ENCODE measurements at places on chromosomes 16 and 17.

- peak; percentile 29 for DNase-seq
Measured at GRCh38 chr17:35588196-35588920, 1.2 kb downstream of the AP2B1 start.

DNA sequence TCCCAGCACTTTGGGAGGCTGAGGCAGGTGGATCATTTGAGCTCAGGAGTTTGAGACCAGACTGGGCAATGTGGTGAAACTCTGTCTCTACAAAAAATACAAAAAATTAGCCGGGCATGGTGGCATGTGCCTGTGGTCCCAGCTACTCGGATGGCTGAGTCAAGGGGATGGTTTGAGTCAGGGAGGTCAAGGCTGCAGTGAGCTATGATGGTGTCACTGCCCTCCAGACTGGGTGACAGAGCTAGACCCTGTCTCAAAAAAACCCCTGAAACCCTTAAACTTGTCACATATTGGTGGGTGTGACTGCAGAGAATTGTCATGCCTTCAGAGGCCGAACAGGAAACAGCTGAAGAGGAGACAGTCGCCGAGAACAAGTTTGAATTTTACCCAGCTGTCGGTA is 13.4 kb downstream of the RPTOR start:
- no peak for DNase-seq

- no peak for DNase-seq
Measured at GRCh38 chr16:66427036-66427860, at the start of gene BEAN1. Gene BEAN1 (plus strand): TSS chr16:66427295. CDS start chr16:66437677, 10,382 bp downstream.

- no peak for DNase-seq
Measured at GRCh38 chr16:46688101-46688653, 801 bp downstream of the VPS35 start.

- no peak for DNase-seq
Measured at GRCh38 chr16:12628536-12628935, 175.2 kb downstream of the CPPED1 start.

- no peak for DNase-seq
Measured at GRCh38 chr17:20202141-20202621, 193.0 kb downstream of the SPECC1 start.

GRCh38 chr17:46771561-46772474 is 46.7 kb downstream of the WNT3 start:
- no peak for DNase-seq

DNA sequence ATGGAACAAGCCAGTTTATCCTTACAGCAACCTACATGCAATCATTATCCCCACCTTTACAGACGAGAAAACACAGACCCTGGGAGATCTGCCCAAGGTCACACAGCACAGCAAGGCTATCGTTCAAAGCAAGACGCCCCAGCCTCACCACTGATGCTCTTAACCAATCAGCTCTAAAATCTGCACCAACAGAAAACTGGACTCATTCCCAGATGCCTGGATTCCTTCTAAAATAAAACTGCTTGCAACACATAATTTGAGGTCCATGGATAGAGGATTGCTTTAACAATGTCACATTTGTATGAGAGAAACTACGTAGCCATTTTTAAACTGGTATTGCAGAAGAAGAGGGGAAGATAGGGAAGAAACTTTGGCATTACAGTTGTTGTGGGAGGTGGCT is 6.8 kb downstream of the COTL1 start:
- peak; percentile 61 for DNase-seq

GRCh38 chr16:71927383-71927782 is 32.1 kb downstream of the IST1 start:
- DNase-seq: peak; percentile 85

GRCh38 chr17:81717766-81718089 is 5.6 kb downstream of the SLC25A10 start:
- no peak for DNase-seq

- DNase-seq: no peak
Measured at GRCh38 chr17:79570653-79571052, 40.2 kb downstream of the RBFOX3 start.

DNA sequence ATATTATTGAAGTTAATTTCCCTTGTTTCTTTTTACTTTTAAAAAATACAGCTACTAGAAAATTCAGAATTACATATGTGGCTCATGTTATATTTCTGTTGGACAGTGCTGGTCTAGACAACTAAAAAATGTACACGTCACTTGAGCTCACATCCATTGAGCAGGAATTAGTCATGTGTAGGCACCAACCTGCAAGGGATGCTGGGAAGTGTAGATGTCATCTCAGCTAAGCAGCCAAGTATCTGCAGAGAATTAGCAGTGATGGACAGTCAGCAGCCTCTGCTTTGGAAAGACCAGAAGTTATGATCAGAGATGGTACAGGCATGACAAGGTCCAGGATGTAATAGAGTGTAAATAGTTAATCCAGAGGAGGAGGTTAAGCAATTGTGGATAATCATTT is 87.1 kb upstream of the HS3ST2 start:
- no peak for DNase-seq

DNA sequence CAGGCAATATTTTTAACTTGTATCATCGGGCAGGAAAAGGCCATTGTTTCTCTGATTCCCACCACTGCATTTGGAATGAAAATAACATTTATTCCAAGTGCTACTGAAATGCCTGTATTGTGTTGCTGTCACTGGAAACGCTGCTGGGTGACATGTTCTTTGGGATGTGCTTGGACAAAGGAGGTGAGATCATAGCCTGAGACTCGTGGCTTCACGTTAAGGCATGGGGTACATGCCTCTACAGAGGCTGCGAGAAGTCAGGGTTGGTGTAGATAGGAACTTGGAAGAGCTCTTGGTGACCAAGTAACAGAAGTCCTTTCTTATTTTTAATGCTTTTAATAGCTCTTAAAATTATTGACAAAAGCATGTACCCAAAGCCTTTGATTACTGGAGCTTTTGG is 58.8 kb upstream of the MAF start:
- DNase-seq: no peak

GRCh38 chr17:17236295-17237025 is 508 bp downstream of the FLCN start:
- no peak for DNase-seq

DNA sequence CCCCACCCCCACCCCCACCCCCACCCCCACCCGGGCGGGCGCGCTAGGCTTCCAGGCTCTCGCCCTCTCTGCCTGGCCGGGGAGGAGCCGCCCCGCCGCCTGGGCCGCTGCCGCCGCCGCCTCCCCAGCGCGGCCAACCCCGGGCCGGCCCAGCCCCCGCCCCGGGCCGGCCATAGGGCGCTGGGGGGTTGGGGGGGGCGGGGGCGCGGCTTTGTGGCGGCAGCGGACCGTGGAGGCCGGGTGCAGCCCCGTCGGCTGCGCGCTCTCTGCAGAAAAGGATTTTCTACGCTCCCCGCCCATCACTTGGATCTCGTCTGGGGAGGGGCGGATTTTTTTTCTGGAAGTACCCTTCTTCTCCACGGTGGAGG is 230.9 kb downstream of the MRTFB start:
- peak; percentile 80 for DNase-seq

DNA sequence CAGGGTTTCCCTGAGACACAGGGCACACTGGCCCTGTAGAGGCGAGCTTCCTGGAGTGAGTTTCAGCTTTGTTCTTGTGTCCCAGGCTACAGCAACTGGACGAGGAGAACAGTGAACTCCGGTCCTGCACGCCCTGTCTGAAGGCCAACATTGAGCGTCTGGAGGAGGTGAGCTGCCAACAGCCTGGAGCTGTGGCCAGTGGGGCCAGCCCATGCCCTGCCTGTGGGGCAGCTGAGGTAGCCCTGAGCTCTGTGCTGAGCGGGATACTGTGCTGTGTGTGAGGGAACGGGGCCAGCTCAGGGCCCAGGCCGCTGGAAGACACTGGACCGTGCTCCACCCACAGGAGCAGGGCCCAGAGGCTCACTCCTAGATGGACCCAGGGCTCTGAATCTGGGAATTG is 8.7 kb upstream of the CAPN15 start:
- DNase-seq: no peak

DNA sequence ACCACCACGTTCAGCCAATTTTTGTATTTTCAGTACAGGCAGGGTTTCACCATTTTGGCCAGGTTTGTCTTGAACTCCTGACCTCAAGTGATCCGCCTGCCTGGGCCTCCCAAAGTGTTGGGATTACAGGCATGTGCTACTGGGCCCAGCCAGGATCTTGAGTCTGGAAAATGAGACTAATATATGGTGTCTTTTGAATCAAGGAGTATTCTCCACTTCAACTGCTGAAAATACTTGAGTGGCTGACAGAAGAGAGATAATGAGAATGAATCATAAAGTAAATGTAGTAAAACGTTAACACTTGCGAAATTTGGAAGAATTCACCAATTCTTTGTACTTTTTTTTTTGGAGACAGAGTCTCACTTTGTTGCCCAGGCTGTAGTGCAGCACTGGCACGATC is 16.6 kb downstream of the SMYD4 start:
- peak; percentile 25 for DNase-seq

GRCh38 chr17:670286-670685 is 44.4 kb downstream of the VPS53 start:
- no peak for DNase-seq

DNA sequence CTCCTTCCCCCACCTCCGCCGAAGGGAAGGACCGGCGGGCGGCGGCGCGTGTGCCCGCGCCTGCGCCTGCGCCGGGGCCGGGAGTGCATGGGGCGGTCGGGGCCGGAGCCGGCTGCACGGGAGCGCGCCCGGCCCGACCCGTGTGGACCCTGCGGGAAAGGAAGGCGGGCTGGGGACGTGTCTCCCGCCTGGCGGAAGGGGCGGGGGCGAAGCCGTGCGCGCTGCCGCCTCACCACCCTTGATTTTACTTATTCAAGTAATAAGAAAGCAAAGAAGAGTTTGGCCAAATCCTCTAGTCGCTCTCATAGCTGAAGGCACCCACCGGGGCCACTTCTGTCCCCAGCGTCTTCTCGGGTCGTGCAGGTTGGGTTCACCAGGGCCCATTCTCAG is 596 bp upstream of the PFN1 start:
- peak; percentile 93 for DNase-seq

DNA sequence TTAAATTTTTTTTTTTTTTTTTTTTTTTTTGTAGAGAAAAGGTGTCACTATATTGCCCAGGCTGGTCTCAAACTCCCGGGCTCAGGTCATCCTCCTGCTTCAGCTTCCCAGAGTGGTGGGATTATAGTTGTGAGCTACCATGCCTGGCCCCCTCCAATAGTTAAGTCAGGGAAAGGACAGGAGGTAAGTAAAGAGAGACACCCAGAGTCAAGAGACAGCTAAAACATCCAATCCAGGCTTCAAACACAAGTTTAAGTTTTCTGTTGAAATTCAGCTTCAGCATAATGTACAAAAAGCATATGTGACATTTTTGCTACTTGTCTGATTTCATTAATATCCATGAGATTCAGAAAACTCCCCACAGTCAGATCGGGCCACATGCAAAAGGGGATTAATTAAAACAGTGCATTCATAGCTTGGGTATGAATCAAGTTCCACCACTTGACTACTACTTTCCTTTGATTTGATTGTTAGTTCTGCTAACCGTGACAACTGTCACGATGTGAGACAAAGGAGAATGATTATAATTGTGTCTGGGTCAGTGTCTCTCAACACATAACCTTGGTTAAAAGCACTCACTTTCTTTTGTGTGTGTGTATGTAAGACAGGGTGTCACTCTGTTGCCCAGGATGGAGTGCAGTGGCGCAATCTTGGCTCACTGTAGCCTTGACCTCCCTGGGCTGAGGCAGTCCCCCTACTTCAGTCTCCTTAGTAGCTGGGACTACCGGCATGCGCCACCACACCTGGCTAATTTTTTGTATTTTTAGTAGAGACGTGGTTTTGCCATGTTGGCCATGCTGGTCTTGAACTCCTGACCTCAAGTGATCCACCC is 184.9 kb downstream of the PARN start:
- DNase-seq: no peak

- DNase-seq: no peak
Measured at GRCh38 chr16:22031483-22032083, 23.7 kb downstream of the MOSMO start.

- DNase-seq: no peak
Measured at GRCh38 chr17:80999536-81000333, 8.1 kb downstream of the CHMP6 start.

GRCh38 chr16:67179421-67180080 is 4.2 kb downstream of the MATCAP1 start:
- DNase-seq: no peak

DNA sequence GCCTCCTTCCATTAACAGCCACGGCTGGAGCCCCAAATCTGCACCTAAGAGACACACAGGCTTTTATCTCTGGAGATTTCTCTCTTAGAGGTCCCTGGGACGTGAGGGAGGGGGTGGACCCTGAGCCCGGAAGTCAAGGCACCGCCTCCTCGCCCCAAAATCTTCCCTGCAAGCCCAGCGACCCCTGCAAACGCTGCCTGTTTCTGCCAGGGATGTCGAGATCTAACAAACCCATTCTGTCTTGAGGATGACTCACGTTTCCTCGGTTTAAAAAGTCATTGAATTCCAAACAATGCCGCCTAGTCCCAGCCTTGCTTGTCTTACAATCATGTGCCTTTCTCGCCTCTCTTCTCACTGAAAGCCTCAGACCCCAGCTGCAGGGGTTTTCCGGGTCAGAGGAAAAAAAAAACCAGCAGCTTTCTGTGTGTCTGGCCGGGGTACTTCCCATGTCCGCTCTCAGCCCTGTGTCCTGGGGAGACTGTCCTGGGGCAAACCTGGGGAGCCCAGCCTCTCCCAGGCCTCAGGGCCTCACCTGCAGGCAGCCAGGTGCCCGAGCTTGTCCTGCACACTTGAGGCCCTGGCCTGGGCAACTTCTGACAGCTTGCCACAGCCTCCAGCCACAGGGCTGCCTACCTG is 15.4 kb downstream of the ARL2BP start:
- DNase-seq: peak; percentile 32

DNA sequence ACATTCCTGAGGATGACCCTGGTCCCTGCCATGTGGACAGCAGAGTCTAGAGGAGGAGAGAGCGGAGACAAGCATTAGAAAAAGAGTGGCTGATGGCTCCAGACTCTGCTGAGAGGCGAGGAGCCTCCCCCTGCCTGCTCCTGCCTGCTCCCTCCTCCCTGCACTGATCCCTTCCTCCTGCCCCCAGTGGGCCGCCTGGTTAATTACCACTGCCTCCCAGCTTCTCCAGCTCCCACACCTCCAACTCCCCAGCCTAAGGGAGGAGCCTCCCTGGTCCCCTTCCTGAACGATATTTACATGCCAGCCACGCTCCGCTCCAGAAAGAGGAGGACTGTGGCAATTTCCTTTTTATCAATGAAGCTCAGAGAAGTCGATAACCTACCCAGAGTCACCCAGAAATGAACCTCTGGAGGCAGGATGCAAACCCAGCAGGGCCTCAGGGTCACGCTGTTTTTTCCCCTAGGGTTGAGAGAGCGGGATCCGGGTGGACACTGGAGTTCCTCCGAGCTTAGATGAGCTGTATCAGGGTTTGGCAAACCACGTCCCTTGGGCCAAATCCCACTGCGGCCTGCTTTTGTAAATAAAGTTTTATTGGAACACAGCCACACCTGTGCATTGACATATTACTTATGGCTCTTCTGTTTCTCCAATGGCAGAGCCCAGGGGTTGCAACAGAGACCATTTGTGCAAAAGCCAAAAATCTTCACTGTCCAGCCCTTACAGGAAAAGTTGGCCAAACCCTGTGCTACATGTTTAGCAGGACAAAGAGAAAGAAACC is 27.1 kb upstream of the JPH3 start:
- no peak for DNase-seq
